K562 (cell line): ENCODE measurements at places on chromosomes 2 and 18. TPM values are rescaled to one million over a fixed set of nuclear protein-coding genes. Genes with fewer than 3 reads are reported as not detected.
A peak's percentile ranks its signal among the peaks of the same experiment; 100 is the strongest.

RAB17 gene
- not detected in 2 replicates for polyA plus RNA-seq

SCYGR4 gene
- 0.09 TPM in 1 of 2 replicates, not detected in the other for polyA plus RNA-seq

- DNase-seq = no peak
These were observed 627 bp downstream of the RNF25 start for GRCh38 chr2:218671097-218671653.

GRCh38 chr2:145546091-145546490 lies 1026.2 kb upstream of the ZEB2 start:
- peak; percentile 9 for DNase-seq

DNA sequence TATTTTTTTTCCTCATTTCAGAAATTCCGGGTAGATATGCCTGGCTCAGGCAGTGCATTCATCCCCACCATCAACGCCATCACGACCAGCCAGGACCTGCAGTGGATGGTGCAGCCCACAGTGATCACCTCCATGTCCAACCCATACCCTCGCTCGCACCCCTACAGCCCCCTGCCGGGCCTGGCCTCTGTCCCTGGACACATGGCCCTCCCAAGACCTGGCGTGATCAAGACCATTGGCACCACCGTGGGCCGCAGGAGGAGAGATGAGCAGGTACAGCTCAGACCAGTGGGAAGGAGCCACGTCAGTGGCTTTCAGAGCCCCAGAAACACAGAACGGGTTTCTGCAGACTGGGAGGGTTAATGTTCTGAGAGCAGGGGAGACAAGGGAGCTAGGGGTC lies 11.4 kb downstream of the FOSL2 start:
- DNase-seq = no peak
